ENCODE measurements at places on chromosomes 1 and 21. TPM values are rescaled to one million over a fixed set of nuclear protein-coding genes. Genes with fewer than 3 reads are reported as not detected.

- no peak for DNase-seq
These were observed 33.4 kb downstream of the CENPF start for GRCh38 chr1:214636436-214636835.

DNA sequence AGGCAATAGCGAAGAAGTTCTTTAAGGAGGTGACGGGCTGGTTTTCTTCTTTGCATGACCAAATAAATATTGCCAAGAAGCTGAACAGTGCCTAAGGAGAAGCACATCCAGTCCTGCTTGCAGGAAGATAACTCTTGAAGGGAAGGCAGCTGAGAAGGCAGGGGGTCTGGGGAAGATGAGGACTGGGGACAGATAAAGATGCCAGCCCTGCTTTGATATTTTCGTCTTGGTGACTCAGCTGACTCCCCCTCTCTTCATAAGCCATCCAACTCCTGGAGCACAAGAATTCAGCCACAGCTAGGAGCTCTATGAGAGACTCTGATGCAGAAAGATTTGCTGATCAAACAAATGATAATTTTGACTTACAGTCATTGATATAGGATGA, 3.4 kb downstream of the CFAP45 start:
- DNase-seq: no peak

DNA sequence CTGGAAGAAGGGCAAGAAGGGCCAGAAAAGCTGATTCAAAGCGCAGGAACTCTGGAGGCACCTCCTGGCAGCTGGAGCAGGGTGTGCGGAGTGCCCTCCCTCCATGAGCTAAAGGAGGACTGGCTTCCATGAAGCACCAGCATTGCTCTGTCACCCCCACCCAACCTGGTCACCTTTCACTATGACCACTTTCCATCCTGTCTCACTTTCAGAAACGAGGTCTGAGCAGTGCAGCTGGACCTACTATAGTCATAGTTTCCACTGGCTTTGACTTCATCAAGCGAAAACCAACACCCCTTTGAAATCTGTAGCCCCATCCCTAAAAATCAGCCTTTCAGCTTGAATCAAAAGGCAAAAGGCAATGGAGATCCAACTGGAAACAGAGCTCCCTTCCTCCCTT, 84.8 kb upstream of the CACNA1E start:
- DNase-seq: no peak

GRCh38 chr1:116537898-116538297, 32.9 kb downstream of the CD58 start:
- DNase-seq: no peak

DNA sequence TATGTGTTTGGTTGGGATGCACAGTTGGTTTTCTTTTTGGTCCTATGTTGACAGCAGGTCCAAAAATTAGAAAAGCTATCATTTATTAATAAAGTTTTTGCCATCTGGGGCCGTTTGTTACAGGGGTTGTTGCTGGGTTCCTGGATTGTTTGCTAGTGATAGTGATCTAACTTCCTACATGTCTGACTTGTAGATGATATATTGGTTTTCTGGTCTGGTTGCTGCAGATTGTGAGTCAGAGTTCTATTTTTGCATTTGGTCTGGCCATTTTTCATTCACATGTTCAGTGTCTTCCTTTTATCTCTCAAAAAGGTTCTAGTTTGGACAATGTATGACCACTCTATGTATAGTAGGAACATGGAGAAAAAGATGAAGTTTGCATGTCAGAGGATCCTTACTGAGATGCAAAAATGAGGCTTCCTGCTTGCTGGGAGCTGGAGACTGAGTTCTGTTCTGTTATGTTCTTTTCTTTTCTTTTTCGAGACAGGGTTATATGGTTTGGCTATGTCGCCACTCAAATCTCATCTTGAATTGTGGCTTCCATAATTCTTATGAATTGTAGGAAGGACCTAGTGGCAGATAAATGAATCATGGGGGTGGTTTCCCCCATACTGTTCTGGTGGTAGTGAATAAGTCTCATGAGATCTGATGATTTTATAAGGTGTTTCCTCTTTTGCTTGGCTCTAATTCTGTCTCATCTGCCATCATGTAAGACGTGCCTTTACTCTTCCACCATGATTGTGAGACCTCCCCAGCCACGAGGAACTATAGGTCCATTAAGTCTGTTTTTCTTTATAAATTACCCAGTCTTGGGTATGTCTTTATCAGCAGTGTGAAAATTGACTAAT, 4.2 kb upstream of the NVL start:
- no peak for DNase-seq

DNA sequence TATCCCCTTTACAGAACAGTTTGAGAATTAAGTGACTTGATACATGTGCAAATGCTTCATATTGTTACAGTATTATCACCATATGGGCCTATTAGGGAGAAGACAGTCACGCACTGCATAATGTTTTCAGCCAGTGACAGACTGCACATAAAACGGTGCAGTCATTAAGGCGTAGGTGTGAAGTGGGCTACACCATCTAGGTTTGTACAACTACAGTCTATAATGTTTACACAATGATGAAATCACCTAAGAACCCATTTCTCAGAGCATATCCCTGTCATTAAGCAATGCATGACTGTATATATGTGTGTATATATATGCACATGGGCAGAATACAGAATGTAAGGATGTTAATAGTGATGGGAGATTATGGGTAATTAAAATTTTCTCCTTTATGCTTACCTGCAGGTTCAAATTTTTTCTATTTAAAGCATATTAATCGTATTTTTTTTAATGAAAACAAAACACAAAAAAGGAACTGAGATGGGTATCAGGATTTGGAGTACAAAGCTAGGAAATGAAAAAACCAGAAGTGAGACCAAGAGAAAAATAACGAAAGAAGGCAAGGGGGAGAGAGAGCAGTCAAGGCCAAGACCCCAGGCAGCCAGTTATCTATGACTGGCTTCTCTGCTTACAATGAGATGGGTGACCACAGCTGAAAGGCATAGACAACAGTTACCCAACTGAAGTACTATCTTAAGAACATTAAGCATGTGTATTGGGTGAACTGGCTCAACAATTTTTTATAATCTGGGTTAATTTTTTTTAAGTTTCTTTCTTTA, 122.9 kb upstream of the DAB1 start:
- no peak for DNase-seq

DNA sequence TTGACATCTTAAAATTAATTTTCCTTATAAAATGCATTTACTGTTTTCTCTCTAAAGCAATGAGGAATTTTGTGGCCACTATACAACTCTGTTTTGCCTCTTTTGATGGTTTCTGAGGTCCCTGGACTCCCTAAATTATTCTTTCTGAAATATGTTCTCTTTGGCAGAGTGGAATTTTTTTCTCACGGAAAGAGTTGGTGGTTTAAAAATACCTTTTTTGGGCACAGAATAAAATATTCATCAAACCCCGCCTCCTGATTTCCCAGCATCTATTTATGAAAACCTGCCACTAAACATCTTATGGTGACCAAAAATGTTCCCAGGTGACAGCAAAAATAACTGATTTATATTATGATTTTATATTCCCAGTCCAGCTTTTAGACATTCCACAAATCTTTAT, 165.3 kb upstream of the SYT6 start:
- no peak for DNase-seq

GRCh38 chr1:162530307-162530987, 31.1 kb upstream of the UAP1 start:
- no peak for DNase-seq

DNA sequence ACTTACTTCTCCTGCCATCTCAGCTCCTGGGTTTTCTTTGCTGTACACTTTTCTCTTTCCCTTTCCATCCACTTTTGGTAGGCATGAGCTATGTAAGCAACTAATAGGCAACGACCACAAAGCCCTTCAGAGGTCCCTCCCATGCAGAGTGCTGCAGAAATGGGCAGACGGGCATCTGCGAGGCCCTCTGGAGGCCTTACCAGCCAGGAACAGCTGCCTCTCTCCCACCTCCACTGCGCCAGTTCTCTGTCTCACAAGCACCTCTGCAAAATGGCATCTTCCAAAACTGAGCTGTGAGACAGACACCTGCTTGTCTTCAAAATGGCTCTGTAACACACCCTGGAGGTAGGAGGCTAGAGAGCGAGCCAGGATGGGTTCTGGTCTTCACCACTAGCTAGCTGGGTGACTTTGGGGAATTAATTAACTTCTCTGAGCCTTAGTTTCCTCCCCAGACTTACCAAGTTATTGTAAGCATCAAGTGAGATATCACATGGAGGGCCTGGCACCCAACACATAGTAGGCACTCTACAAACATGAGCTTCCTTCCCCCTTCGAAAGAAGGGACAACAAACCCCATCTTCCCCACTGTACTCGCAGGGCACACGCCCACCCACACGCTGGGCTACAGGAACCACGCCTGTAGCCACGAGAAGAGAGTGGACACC, 62.0 kb downstream of the BCAR3 start:
- DNase-seq: no peak

DNA sequence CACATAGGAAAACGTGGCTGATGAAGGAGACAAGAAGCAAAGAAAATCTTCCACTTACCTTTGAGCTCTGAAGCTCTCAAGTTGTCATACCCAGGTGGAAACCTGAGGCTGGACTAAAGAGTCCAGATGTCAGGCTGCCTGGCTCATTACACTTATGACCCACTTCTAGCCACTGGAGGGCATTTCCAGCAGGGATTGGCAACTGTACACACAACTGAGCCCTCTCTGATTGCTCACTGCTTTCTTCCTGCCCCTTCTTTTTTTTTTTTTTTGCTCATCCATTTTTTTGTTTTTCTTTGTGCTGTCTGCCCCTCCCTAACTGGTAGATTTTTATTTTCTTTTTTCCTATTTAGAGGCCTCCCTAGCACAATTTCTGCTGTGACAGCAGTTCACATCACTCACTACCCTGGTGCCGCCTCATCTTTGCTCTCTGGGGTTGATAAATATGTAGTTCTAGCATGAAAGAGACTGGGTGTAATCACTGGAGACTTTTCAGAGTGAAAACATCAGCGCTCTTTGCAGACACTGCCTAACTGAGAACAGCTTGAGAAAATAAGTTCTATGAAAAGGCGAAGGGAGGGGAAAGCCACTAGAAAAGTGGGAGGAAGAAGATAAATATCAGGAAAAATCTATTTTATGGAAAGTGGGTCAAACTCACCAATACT, 334.5 kb downstream of the NUF2 start:
- DNase-seq: no peak

DNA sequence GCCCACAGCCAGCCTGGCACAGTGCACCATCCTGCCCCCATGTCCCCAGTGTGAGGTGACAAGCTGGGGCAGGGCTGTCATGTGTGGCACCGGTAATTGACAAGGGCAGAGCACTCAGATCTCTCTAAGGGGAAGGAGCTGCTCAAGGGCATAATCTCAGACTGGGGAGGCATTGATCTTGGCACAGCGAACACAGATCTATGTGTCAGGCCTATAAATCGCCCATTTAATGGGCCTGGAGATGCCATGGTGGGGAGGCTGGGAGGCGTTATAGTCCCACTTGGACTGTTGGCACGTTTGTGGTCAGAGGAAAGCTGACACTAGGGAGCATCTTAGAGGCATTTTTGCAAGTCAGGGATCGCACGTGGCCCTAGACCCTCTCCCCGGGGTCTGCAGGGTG, 594.1 kb downstream of the PTPRU start:
- no peak for DNase-seq

DNA sequence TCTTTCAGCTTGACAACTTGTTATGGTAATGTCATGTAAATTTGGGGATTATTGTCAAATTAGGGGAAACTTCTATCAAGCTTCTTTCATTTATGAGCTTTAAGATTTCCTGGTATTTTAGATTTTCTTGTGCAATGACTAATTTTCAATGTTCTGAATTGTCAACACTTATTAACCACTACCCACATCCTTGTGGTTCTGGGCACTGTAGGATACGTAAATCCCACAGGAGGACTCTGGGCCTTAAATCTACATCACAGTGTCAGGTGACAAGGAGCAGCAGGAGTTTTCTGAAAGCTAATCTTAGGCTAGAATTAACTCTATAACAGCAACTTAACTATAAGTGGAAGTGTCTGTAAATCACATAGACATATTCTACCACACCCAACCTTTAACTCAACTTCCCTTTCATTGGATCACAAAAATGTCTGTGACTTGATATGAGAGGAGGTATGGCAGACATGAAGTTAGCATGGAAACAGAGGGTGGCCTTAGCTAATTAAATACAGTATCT, 397.7 kb downstream of the HLX start:
- DNase-seq: no peak

- no peak for DNase-seq
These were observed 29.5 kb upstream of the RUNX3 start for GRCh38 chr1:24959623-24959975.

DNA sequence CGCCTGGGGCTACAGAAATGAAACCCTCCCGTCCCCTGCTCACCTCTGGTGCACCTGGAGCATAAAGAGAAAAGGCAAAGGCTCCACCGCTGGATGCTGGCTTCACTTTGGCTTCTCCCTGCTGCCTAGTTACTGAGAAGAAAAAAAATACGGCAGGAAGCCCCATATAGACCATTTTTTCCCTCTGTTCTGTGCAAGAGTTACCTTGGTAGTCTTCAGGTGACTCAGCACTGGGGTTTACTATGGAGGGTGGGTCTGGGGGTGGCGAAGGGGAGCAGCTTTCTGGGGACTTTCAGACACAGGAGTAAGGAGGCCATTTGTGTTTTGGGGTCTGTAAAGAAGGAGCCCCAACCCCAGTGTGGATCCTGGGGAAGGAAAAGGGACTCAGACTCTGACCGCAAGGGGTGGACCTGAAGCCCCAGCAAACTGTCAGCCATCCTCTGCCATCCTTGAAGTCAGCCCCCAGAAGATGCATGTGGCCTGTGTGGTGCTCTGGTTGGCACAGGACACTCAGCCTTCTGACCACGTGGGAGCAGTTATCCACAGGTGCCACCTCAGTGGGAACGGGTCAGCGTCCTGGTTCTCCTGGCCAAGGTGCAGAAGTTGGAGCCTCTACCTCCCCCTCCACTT, 25.9 kb upstream of the EPS8L3 start:
- no peak for DNase-seq

- DNase-seq: no peak
These were observed 36.9 kb downstream of the CDC42BPA start for GRCh38 chr1:227281371-227281770.

- DNase-seq: no peak
These were observed 3.8 kb downstream of the C1orf35 start for GRCh38 chr1:228099331-228099732.

USP24 gene
- polyA plus RNA-seq: 17.1 TPM

UBIAD1 gene
- polyA plus RNA-seq: 9.9 TPM

MMEL1 gene
- polyA plus RNA-seq: 0.15 TPM

TFF2 gene
- polyA plus RNA-seq: not detected

GPR37L1 gene
- polyA plus RNA-seq: 0.01 TPM

FAM167B gene
- polyA plus RNA-seq: not detected

TRAF3IP3 gene
- 0.08 TPM for polyA plus RNA-seq

WLS gene
- 59.5 TPM for polyA plus RNA-seq

SLC45A3 gene
- polyA plus RNA-seq: 2.8 TPM

SPATA45 gene
- polyA plus RNA-seq: not detected

KRTAP12-2 gene
- not detected for polyA plus RNA-seq

BEND5 gene
- polyA plus RNA-seq: not detected

TTC34 gene
- polyA plus RNA-seq: 0.01 TPM

FAM43B gene
- polyA plus RNA-seq: 0.02 TPM

Measured in keratinocyte (primary cell).